Left lung (tissue), 14 donors: ENCODE measurements at places on chromosomes 5 and 9.

DNA sequence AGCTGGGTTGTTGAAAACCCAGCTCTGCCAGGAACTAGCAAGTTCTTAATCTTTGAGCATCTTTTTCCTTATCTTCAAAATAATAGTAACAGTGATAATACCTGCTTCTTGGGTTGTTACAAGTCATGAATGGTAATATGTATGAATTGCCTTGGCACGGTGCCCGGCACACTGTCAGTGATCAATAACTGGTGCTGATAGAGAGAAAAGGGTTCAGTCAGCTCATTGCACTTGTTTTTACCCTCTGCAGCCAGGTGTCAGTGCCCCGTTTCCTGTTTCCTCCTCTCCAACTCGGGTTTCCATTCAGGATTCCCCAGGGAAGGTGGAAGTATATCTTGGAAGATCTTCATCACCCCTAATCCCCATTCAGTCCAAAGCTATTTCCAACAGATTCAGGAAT is 15.8 kb upstream of the NIPAL4 start:
- H3K27ac ChIP-seq: no peak overlapping the region
- no peaks in the 10 kb centered on the region for H3K27me3 ChIP-seq
- no peaks in the 10 kb centered on the region for H3K36me3 ChIP-seq
- DNase-seq: no peak
- H3K4me1 ChIP-seq: no peaks in the 10 kb centered on the region

DNA sequence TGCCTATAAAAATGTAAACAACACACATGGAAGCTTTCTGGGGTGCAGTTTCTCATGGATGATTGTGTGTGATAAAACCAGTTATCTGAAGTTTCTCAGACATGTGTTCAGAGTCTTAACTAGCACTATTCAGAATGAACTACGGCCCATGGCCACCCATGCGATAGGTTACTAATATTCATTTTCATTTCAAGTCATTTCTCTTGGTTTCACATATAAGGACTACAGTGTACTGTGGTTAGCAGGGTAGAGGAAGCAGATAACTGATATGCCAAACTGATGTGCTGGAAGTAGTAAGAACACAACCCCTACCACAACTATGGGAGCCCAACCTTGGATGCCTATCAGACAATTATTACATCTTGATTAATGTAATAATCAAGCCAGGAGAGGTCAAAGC is 372.1 kb downstream of the DTWD2 start:
- H3K27me3 ChIP-seq: no peaks in the 10 kb centered on the region
- no peak overlapping the region for H3K4me3 ChIP-seq
- no peaks in the 10 kb centered on the region for H3K36me3 ChIP-seq
- no peak overlapping the region for H3K27ac ChIP-seq
- H3K4me1 ChIP-seq: no peaks in the 10 kb centered on the region

DNA sequence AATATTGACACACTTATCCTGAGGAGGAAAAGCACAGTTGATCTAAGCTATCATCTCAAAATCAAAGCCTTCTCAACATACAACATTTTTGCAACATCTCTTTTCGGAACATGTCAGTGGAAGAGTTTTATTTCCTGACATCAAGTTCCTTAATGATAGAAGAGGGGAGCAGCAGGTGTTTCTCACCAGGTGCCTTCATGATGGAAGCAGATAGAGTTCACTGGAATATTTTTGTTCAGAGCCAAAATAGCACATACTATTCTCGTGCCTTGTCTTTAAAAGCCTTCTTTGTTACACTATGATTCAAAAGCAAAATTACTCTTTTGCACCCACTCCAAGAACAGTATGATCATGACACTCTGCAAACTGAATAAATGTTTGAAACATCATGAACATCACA is 176.9 kb upstream of the CCNG1 start:
- no peaks in the 10 kb centered on the region for H3K4me1 ChIP-seq
- H3K36me3 ChIP-seq: no peaks in the 10 kb centered on the region
- H3K27ac ChIP-seq: no peak overlapping the region
- H3K27me3 ChIP-seq: no peaks in the 10 kb centered on the region
- no peak overlapping the region for H3K4me3 ChIP-seq
- DNase-seq: no peak

GRCh38 chr5:38931731-38932130 is 85.9 kb downstream of the OSMR start:
- H3K4me1 ChIP-seq: no peaks in the 10 kb centered on the region
- DNase-seq: no peak
- peaks cover 82% of the 10 kb centered on the region for H3K36me3 ChIP-seq

GRCh38 chr5:39485079-39485478 is 60.3 kb upstream of the DAB2 start:
- no peak overlapping the region for H3K4me3 ChIP-seq
- no peak for DNase-seq
- H3K4me1 ChIP-seq: peaks cover 8% of the 10 kb centered on the region
- H3K27me3 ChIP-seq: no peaks in the 10 kb centered on the region

DNA sequence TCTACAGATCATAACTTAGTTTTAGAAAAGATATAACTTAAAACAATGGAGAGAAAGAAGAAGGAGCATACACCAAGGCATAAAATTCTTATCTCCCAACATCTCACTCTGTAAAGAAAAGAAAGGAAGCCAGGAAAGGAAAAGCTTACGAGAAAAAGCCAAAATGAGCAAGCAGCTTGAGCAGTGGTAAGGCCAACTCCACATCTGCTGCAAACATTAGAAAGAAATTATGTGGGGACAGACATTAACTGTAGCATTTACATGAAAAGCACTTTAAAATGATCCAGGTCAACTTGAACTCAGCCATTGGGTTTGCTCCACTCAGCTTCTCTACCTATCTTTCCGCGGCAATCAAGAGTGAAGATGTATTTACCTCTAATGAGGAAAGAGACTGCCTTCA is 176.9 kb downstream of the BNC2 start:
- H3K4me1 ChIP-seq: no peaks in the 10 kb centered on the region
- H3K4me3 ChIP-seq: no peak overlapping the region
- H3K36me3 ChIP-seq: no peaks in the 10 kb centered on the region
- H3K27ac ChIP-seq: no peak overlapping the region
- DNase-seq: no peak

DNA sequence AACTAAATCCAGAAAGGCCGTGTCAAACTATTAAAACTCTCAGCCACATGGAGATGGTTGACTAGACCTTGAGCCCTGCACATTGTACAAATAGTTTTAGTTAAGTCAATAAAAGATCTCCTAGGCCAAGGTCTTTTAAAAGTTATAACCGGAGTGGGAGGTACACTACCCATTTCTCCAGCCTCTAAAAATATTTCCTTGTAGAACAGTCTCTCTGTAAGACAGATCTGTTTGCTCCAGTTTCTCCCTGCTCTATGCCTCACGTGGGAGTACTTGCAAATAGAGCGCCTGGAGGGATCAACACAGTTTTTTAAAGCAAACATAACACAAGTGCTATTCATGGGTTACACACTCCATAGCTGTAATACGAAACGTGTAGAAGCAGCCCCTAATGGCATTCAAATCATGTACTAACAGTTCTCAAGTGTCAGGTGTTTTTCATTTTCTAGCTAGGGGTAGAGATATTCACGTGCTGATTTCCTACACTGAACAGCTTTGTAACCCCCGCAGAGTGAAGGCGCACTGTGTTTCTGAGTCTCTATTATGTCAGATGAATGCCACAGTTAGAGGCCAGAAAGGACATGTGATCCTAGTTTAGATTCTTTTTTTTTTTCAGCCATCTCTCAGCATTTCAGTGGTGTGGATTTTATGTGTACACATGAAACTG is 703.4 kb upstream of the GRAMD2B start:
- no peaks in the 10 kb centered on the region for H3K27me3 ChIP-seq
- H3K4me3 ChIP-seq: no peak overlapping the region
- no peaks in the 10 kb centered on the region for H3K36me3 ChIP-seq
- DNase-seq: no peak
- H3K4me1 ChIP-seq: no peaks in the 10 kb centered on the region

- H3K27me3 ChIP-seq: no peaks in the 10 kb centered on the region
- H3K4me1 ChIP-seq: no peaks in the 10 kb centered on the region
- H3K27ac ChIP-seq: no peak overlapping the region
- H3K4me3 ChIP-seq: no peak overlapping the region
- no peak for DNase-seq
Measured at GRCh38 chr5:67643536-67643935, 446.9 kb upstream of the CD180 start.

DNA sequence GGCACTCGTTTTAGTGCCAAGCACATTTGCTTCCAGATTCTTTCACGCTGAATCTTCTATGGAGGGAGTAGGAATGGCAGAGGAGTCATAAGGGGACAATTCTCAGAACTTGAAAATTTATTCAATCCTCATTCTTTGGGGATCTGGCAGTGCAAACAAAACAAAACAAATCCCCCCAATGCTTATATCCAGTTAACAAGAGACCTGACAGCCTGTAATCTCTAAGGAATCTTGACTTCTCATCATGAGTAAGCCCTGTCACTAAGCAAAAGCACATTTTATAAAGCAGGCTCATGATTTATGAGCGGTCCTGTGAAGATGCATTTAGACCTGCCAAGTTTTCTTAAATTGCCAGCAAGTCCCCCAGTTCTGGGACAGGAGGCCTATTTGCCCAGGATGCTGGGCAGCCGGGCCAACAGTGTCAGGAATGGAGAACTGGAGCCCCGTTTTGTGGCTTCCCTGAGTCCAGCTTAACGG is 513.9 kb downstream of the CTNND2 start:
- no peak overlapping the region for H3K27ac ChIP-seq
- H3K4me1 ChIP-seq: peaks cover under 1% of the 10 kb centered on the region
- H3K27me3 ChIP-seq: peaks cover 22% of the 10 kb centered on the region
- H3K36me3 ChIP-seq: no peaks in the 10 kb centered on the region
- no peak overlapping the region for H3K4me3 ChIP-seq
- no peak for DNase-seq

DNA sequence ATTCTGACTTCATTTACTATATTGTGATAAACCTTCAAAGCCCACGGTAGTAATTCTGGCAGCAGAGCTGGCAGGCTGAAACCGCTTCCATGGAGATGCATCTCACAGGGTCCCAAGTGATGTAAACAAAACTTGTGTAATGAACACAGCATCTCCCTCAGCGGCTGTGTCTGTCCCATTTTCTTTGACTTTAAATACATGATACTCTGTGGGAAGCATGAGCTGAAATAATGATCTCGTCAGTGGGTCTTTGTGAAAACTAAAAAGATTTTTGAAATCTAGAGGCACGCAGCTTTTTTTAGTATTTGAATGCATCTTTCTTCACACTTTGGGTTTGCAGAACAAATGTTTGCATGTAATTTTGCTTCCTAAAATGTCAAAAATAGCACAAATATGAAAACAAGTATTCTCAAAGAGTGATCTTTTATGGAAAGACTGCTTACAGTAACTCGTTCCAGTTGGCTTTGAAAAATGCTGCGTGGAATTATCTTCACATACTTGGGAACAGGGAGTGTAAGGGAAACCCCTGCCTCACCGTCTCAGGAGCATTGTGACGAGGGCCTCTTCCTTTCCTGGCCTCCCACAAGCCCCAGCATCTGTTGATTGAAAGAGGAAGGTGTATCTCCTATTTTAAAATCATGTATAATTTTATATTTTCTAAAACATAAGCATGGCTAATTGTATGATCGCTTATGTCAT is 18.1 kb upstream of the LPCAT1 start:
- H3K36me3 ChIP-seq: no peaks in the 10 kb centered on the region
- no peak overlapping the region for H3K4me3 ChIP-seq
- DNase-seq: peak; percentile 39
- H3K4me1 ChIP-seq: peaks cover 4% of the 10 kb centered on the region
- peak overlapping the region; percentile 53 for H3K27ac ChIP-seq

DNA sequence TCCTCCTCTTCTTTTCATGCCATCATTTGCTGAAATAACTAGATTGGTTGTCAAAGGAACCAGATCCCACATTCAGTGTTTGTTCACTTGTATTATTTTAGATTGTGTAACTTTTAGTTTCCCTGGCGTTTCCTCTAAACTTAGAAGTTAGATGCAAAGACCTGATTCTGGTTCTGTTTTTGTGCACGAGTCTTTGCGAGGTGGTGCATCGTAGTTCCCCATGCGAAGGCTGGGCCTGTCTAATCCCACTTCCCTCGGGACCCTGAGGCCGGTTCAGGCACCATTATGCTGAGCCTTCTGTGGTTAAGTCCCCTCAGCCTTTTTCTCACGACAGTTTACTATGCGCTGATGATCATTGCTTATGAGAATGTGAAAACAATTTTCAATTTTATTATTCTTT is 219.1 kb upstream of the OTULINL start:
- no peaks in the 10 kb centered on the region for H3K27me3 ChIP-seq
- H3K4me3 ChIP-seq: no peak overlapping the region
- H3K27ac ChIP-seq: no peak overlapping the region
- DNase-seq: no peak
- H3K36me3 ChIP-seq: no peaks in the 10 kb centered on the region
- peaks cover 3% of the 10 kb centered on the region for H3K4me1 ChIP-seq

GRCh38 chr9:33162721-33163311 is 4.3 kb downstream of the B4GALT1 start:
- H3K4me1 ChIP-seq: peaks cover 70% of the 10 kb centered on the region
- no peaks in the 10 kb centered on the region for H3K36me3 ChIP-seq
- peak overlapping the region; percentile 73 for H3K4me3 ChIP-seq

- no peaks in the 10 kb centered on the region for H3K4me1 ChIP-seq
- H3K36me3 ChIP-seq: no peaks in the 10 kb centered on the region
- H3K4me3 ChIP-seq: no peak overlapping the region
Measured at GRCh38 chr9:71941060-71941568, 29.7 kb downstream of the C9orf85 start.

GRCh38 chr9:20479419-20480155 is 142.7 kb downstream of the MLLT3 start:
- H3K4me1 ChIP-seq: no peaks in the 10 kb centered on the region
- DNase-seq: no peak
- no peak overlapping the region for H3K4me3 ChIP-seq
- no peaks in the 10 kb centered on the region for H3K27me3 ChIP-seq
- H3K36me3 ChIP-seq: no peaks in the 10 kb centered on the region
- no peak overlapping the region for H3K27ac ChIP-seq

- no peaks in the 10 kb centered on the region for H3K27me3 ChIP-seq
- no peak overlapping the region for H3K27ac ChIP-seq
- H3K36me3 ChIP-seq: no peaks in the 10 kb centered on the region
- no peak overlapping the region for H3K4me3 ChIP-seq
Measured at GRCh38 chr9:14531341-14532269, 161.6 kb downstream of the ZDHHC21 start.

DNA sequence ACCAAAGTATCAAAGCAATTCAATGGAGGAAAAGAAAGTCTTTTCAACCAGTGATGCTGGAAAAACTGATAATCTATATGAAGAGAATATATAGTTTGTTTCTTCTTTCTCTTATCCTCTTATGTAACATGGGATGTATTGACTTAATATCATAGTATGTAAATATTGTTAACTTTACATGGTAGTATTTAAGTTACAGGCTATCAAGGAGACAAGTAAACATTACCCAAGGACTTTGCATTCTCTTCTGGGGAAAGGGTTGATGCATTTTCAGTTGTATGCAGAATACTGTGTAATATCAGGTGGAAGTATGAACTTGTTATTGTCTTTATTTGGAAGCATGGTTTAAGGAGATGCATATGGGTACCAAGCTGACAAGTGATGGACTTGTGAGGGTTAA is 9.1 kb upstream of the ARHGEF37 start:
- no peaks in the 10 kb centered on the region for H3K36me3 ChIP-seq
- no peak overlapping the region for H3K4me3 ChIP-seq
- DNase-seq: no peak
- no peaks in the 10 kb centered on the region for H3K4me1 ChIP-seq
- H3K27me3 ChIP-seq: no peaks in the 10 kb centered on the region
- no peak overlapping the region for H3K27ac ChIP-seq
